ENCODE measurements at places on chromosomes 2 and 18.

GRCh38 chr2:79103214-79103613 is 15.4 kb upstream of the REG1B start:
- no peak for DNase-seq

- DNase-seq = no peak
These were observed 381.2 kb upstream of the NETO1 start for GRCh38 chr18:73249030-73249429.

GRCh38 chr2:178523596-178524134 is 43.4 kb downstream of the PLEKHA3 start:
- DNase-seq = no peak

- DNase-seq = no peak
These were observed 75.4 kb downstream of the KLF7 start for GRCh38 chr2:207090389-207090788.

DNA sequence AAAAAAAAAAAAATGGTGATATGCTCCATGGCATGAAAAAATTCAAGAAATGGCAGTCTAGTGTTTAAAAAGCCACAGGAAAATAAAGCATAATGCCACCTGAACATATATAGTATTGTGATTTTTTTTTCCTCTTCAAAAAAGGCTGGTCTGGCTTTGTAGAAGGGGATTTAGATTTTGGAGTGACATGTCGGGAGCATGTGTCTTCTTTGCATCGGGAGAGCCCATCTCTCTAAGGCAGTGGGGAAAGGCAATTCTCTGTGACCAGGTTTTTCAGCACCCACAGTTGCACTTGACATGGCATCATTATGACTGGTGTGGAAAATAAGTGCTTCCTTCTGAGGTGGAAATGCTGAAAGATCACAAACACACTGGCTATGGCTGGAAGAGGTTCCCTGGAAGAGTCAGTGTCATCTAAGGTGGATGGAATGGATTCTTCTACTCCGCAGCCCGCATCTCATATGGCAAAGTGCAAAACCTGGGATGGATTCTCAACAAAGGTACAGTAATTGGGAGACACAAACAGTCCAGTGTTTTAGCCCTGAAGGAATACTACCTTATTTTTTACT is 172.5 kb downstream of the AGAP1 start:
- no peak for DNase-seq

DNA sequence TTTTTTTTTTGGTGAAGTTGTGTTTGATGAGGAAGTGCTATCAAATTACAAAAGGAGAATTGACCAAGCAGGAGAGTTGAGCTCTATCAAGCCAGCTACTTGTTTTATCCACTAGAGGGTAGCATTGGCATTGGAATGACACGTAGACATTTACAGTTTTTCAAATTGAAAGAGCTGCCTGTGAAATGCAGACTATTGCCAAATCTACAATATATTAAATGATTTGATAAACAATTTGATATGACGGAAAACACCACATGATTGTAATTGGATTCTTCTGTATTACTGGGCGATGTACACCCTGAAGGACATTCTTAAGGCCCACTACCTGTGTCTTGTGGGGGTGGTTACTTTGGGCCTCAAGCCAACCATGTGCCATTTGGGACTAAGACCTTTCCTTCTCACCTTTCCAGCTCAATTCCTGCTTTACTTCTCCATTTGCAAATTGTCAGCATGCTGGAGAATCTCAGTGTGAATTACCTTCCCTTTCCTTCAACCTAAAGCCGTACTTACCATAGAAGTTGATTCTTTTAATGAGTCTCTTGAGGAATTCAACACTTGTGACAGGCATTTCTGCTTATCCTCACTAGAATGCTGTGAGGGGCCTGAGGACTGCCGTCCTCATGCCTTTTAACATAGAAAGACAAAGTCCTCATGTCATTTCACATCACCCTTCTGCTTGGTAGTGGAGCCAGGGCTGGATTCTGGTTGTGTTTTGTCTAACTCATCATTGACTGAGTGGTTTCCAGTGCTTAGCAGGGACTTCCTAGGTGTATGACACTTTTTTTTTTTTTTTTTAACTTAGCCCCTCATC is 134.8 kb upstream of the THUMPD2 start:
- DNase-seq = no peak

- DNase-seq = no peak
These were observed 74.1 kb downstream of the MMADHC start for GRCh38 chr2:149513461-149513860.

- no peak for DNase-seq
These were observed 53.5 kb upstream of the ASAP2 start for GRCh38 chr2:9152975-9153642.

GRCh38 chr2:239669899-239670460 is 269.2 kb upstream of the HDAC4 start:
- DNase-seq = no peak

- no peak for DNase-seq
These were observed 312.8 kb upstream of the SALL3 start for GRCh38 chr18:78666666-78667335.

DNA sequence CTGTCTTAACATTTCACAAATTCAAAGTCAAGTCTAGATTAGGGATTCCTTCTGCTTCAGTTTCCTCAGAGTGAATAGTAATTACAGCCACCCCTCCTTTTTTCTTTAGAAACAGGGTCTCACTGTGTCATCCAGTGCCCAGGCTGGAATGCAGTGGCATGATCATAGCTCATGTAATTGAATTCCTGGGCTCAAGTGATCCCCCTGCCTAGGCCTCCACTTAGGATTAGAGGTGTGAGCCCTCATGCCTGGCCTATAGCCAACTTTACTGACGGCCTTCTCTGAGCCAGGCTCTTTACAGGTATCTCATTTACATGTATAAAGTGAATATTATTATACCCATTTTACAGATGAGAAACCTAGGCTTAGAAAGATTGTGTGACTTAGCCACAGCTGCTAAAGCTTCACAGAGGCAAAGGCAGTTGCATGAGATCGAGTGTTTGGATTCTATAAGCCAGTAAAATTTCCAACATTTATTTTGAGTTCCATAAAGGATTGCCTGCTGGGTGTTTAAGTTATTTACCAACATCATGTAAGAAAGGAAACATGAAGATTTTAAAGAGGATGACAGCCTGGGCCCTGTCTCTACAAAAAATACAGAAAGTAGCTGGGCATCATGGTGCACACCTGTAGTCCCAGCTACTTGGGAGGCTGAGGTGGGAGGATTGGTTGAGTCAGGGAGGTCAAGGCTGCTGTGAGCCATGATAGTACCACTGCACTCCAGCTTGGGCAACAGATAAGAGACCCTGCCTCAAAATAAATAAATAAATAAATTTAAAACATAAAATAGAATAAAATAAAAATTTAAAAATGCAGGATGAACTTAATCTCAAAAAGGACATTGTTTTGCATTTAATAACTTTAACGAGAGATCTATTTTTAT is 1.8 kb downstream of the ENOSF1 start:
- no peak for DNase-seq

DNA sequence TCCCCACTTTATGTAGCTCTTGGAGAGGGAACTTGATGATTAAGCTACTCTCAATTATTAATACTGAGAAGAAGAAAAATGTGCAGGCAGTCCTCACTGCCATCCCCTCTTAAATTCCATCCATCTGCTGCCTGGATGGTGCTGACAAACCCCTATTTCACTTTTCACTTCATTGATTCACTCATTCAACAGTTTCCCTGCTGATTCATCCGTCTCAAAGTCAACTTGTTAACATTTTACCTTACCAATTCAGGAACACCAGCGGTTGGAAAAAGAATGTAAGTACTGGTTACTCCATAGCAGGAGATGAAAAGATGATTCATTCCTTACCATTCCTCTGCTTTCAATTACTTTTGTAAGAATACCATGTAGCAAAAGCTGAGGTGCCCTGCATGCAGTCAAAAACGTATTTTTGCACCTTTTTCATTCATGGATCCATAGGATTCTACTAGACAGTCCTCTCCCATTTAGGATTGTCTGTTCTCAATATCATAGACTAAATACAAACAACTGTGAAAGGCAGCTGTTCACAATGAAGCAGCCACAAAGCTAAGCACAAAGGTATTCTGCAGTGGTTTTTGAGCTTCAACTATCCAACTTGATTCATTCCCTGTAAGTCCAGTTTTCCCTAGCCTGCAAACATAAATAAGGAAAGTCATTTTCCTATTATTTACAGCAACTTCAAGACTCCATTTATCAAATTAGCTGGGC is 262.0 kb downstream of the MREG start:
- DNase-seq = no peak

GRCh38 chr2:213232649-213233437 is 51.4 kb upstream of the SPAG16 start:
- DNase-seq = no peak

DNA sequence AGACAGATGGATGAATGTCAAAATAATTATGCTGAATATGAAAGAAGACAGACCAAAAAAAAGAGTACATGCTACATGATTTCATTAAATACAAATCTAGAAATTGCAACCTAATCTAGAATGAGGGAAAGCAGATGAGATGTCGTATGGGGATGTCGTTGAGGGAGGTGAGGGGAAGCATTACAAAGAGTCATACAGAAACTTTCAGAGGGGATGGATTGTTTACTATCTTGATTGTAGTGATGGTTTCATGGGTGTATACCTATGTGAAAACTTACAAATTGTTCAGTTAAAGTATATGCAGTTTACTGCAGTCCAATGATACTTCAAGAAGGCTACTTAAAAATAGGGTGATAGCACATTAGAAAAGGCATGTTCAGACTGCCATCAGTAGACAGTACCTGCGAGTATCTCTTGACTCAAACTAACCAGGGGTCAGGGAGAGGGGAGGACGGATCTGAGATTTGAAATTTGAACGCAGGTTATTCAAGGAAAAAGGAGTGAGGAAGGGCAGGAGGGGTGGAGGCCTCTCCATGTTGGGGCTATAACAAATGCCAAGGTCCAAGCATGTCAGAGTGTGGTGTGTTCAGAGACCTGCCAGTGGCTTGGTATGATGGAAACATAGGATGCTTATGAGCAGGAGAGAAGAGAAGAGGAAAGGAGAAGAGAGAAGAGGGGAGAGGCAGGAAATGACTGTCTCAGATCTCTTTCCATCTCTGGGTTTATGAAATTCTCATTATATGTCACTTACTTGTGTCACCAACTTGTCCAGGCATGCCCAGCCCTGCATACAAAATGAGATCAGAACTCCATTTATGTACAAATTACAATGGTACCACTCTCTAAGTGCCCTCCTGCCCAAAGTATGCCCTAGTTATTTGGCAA is 257.3 kb upstream of the CXCR4 start:
- DNase-seq = no peak

DNA sequence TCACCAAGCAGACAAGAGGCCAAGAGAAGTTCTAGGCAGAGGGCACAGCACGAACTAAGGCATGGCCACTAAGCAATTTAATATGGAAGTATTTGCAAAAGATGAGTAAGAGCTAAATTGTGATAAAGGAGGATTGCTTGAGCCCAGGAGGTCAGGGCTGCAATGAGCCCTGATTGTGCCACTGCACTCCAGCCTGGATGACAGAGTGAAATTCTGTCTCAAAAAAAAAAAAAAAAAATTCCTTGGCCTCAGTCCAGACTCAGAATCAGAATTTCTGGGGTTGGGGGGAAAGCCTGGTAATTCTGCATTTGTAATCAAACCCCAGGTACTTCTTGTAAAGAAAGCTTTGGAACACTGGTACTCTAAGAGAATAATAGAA is 46.8 kb upstream of the RTN4 start:
- no peak for DNase-seq

GRCh38 chr18:38035193-38035592 is 469.6 kb upstream of the CELF4 start:
- DNase-seq = no peak

Data from activated T-helper 1 cell treated with anti-CD3 and anti-CD28 coated beads, Interleukin-2, amount 50 U/mL, for 16 hours (primary cell).